ENCODE measurements at places on chromosomes 1 and 21. TPM values are rescaled to one million over a fixed set of nuclear protein-coding genes. Genes with fewer than 3 reads are reported as not detected.

The S100A7A gene
- not detected for polyA plus RNA-seq

The B4GALT2 gene
- polyA plus RNA-seq = 39.8 TPM

The EPHA8 gene
- polyA plus RNA-seq = 1.3 TPM

The CACHD1 gene
- 66.3 TPM for polyA plus RNA-seq

The TMEM81 gene
- 4.5 TPM for polyA plus RNA-seq

The GCSAML gene
- polyA plus RNA-seq = 0.71 TPM

The CFAP141 gene
- polyA plus RNA-seq = not detected

The LPAR3 gene
- polyA plus RNA-seq = 1.5 TPM

The PPIAL4G gene
- not detected for polyA plus RNA-seq

The DYNLT4 gene
- not detected for polyA plus RNA-seq

The CR1 gene
- polyA plus RNA-seq = 20.9 TPM

The GJA5 gene
- polyA plus RNA-seq = 28.5 TPM

The DENND2D gene
- 16.3 TPM for polyA plus RNA-seq

The GSTM1 gene
- 3.3 TPM for polyA plus RNA-seq

The F13B gene
- polyA plus RNA-seq = not detected

The HNRNPR gene
- 288 TPM for polyA plus RNA-seq

The A3GALT2 gene
- not detected for polyA plus RNA-seq

The ACTL8 gene
- not detected for polyA plus RNA-seq

The PRR9 gene
- not detected for polyA plus RNA-seq

The BLACAT1 gene
- polyA plus RNA-seq = 2.3 TPM

The FNDC10 gene
- polyA plus RNA-seq = 2.2 TPM

The CHIA gene
- polyA plus RNA-seq = not detected

The EXTL1 gene
- 1.5 TPM for polyA plus RNA-seq

All from right renal cortex interstitium (tissue), 3 donors.